SW480 (cell line): ENCODE measurements at places on chromosomes 2 and 18.

DNA sequence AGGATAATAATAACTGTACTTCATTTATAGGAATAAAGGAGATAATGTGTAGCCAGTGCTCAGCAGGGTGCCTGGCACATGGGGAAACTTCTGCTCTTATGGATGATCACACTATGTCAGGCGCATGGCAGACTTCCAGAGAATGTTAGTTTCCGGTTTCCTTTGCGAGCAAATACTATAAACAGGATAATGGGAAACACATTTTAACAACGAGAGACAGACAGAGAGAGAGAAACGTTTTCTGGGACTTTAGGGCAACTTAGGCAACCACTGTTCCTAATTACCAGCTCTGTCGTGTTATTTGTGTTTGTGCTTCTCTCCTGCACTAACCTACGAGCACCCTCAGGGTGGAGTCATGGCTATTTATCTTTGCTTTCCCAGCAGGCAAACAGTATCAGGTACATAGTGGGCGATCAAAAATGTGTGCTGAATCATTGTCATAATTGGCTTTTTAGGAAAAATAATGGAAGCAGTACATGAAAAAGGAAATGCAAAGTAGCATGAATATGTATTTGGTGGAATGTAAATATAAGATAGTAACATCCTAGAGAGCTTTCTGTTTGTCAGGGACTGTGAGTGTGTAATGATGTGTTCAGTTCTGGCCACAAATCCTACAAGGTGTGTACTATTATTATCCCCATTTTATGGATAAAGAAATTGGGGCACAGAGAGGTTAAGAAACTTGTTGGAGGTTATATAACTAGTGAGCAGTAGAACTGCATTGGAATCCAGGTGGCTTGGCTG lies 36.8 kb upstream of the IGFBP2 start:
- DNase-seq, result no peak

GRCh38 chr2:106223347-106223746 lies 29.2 kb upstream of the UXS1 start:
- DNase-seq, result no peak

DNA sequence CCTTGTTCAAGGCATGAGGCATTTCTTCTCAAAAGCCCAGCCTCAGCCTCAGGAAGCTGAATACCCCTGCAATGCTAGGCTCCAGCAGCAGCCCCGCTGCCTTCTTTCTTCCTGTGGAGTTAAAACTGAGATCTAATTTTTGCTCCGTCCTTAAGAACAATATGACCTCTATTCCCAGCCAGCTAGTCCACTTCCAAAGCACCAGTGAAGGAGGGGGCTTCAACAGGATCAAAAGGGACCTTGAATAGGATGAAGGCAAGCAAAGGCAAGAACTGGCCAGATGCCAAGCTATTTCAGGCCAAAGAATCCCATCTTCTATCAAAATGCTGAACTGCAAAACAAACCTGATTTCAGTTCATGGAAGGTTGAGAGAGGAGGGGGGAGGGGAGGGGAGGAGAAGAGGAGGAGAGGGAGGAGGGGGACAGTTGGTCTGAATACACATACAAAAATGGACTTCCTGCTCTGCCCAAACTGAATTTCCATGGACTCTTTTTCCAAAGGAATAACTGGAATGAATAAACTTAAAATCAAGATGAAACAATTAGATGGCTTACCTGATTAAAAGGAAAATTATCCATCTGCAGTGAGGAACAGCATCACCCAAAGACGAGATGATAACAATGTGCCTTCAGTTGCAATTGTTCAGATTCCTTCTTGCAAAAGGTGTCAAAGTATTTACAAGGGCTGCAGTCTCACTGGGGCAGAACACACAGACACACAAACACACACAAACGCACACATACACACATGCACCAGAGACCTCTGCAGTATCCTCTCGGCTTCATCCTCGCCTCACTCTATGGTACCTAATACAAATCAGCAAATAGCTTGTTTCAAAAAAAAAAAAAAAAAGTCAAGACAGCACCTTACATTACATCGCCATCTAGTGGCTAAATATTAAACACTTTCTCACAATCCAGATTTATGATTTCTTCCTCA lies at the start of gene SCN1A:
Gene SCN1A, minus strand, starts transcription at position 804 of the 939 bp plus-strand sequence. CDS start 54,399 bp downstream, outside the sequence.
- DNase-seq, result peak; percentile 46

GRCh38 chr2:136653861-136654260 lies 111.5 kb upstream of the THSD7B start:
- no peak for DNase-seq

- no peak for DNase-seq
Measured at GRCh38 chr2:128284037-128284441, 34.6 kb downstream of the HS6ST1 start.

GRCh38 chr18:37272841-37273240 lies 292.8 kb downstream of the CELF4 start:
- no peak for DNase-seq

- no peak for DNase-seq
Measured at GRCh38 chr2:165660361-165660760, 133.7 kb downstream of the GALNT3 start.

DNA sequence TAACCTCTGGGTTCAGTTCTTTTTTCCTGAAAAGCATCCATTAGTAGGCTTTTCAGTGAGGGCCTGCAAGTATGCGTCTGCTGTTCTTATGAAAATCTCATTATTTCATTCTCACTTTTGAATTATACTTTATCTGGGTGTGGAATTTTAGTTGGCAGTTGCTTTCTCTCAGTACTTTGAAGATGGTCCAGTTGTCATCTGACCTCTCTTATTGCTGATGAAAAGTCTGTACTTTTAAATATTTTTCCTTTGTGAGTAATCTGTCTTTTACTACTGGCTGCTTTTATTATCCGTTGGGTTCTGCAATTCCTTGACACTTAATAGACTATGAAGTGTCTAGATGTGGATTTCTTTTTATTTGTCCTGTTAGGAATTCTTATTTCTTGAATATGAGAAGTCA lies 307.8 kb downstream of the CYP26B1 start:
- DNase-seq, result no peak

GRCh38 chr2:10777842-10778723 lies 34.5 kb downstream of the PDIA6 start:
- DNase-seq, result no peak

- no peak for DNase-seq
Measured at GRCh38 chr2:20451000-20451290, 4.1 kb downstream of the RHOB start.

- DNase-seq, result no peak
Measured at GRCh38 chr18:10315522-10315921, 138.9 kb upstream of the APCDD1 start.

- no peak for DNase-seq
Measured at GRCh38 chr18:2857491-2858131, 10.8 kb downstream of the EMILIN2 start.
